ENCODE measurements at places on chromosomes 12 and 14.

- no peak for DNase-seq
Measured at GRCh38 chr14:50038398-50039119, 77.8 kb downstream of the VCPKMT start.

- no peak for DNase-seq
Measured at GRCh38 chr12:118436986-118437385, 60.6 kb downstream of the SUDS3 start.

DNA sequence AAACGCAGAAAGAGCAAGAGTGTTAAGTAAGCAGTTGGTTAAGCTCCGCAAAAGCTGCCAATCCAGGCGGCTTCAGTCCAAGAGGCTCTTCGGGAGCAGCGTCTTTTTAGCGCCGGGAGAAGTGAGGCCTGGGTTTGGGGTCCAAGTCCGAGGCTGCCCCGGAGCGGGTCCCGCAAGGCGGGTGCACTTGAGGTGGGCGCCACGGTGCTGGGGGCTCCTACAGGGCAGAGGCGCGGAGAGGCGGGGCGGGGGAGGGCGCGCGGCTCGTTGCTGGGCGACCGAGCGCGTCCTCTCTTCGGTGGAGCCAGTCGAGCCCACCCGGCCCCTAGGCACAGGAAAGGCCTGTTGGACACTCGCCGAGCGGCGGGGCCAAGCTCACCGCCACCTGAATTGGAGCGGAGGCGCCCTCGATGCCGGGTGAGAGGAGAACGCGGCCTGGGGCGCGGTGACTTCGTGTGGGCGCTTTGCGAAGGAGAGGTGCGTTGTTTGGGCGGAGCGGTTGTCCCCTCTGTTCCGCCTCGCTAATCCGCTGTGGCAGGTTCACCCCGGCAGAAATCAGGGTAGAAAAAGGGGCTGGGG is 15.6 kb downstream of the TTC6 start:
- DNase-seq, result no peak

DNA sequence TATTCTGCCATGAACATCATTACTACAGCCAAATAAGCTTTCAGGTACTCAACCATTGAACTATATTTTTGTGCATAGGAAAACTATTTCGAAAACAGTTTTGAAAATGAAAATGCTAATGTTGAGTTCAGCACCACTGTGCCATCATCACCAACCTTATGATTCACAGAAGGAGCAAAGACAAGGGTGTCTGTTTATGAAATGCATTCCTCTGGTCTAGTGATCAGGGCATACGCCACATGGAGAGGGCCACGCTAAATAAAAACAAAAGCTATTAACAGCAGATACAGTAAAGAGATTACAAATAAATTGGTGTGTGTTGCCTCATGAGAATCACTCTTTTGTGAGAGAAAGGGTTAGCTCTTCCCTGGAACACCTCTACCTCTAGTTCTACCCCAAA is 43.2 kb upstream of the BMAL2 start:
- no peak for DNase-seq

DNA sequence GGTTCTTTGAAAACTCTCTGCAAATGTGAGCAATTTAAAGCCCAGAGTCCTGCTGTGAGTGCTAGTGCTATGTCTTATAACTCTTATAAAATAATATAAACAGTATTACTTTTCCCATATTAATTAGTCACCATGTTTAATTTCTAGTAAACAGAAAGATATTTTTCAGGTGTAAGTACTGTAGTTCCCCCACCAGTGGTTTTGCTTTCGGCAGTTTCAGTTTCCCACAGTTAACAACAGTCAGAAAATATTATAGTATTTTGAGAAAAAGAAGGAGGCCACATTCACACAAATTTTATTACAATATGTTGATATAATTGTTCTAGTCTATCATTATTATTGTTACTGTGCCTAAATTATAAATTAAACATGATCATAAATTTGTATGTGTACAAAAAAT is 800.5 kb downstream of the LRFN5 start:
- no peak for DNase-seq

GRCh38 chr12:106062693-106063092 is 76.1 kb downstream of the NUAK1 start:
- no peak for DNase-seq

GRCh38 chr12:108043286-108043685 is 85.8 kb upstream of the WSCD2 start:
- no peak for DNase-seq

DNA sequence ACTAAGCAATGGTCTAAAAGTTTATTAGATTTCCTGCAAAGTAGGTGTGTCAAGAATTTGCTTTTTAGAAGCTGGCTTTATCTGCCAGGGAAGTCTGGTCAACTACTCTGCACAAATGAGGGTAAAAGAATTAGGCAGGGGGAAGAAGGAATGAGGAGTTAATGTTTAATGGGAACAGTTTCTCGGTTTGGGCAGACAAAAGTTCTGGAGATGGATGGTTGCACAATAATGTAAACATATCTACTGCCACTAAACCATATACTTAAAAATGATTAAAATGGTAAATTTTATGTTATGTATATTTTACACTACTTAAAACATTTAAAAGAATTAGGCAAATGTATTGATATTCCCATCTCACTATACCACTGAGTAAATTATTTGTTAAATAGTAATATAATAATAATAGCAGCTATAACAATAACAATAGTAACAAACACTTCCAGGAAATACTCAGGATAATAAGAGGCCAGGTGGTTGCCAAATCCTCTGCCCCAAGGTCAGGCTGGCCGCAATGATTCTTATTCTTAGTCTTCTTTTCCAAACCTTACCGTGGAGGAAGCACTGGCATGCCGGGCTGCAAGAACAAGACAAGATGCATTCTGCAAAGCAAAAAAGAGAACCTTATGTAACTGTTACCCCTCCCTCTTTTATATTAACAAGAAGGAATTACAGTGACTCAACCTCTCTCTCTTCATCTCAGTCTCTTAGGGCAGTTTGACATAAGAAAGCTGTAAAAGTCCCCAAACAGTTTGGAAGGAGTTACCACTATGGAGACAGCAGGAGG is 13.9 kb downstream of the CS start:
- DNase-seq, result no peak

DNA sequence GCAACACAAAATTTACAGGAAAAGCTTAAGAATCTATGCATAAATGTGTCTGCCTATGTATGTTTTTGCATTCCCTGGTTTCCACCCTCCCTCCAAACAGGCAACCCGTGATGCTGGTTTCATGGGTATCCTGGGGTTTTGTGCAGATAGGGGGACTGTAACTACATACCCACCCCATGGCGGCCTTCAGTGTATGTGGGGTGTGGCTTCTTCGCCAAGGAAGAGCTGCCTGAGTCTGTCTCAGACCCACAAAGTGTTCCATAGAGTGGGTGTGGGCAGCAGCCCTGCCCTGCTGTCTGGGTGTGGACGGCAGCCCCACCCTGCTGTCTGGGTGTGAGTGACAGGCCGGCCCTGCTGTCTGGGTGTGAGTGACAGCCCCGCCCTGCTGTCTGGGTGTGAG is 174.8 kb downstream of the ADGRD1 start:
- no peak for DNase-seq

GRCh38 chr14:36512585-36513003 is 7.4 kb downstream of the NKX2-1 start:
- no peak for DNase-seq

- no peak for DNase-seq
Measured at GRCh38 chr12:77115471-77115870, 50.1 kb upstream of the E2F7 start.

Measured in stimulated activated CD4-positive, alpha-beta T cell treated with anti-CD3 and anti-CD28 coated beads, TNF-alpha, amount 100 ng/mL, for 1 hour (primary cell).